PC-9 (cell line): ENCODE measurements at places on chromosomes 16 and 17. TPM values are rescaled to one million over a fixed set of nuclear protein-coding genes. Genes with fewer than 3 reads are reported as not detected.
A peak's percentile ranks its signal among the peaks of the same experiment; 100 is the strongest.

Gene HMOX2
- 68.1 and 69.5 TPM in 2 replicates for total RNA-seq

Gene SMIM5
- 0.31 and 0.40 TPM in 2 replicates for total RNA-seq

- peak; percentile 83 for DNase-seq
- H3K27ac ChIP-seq = peak overlapping the region; percentile 83
- peaks cover 6% of the 10 kb centered on the region; the same call in 1 of the 2 replicates for H3K36me3 ChIP-seq
- peak overlapping the region; percentile 73; the same call in 1 of the 2 replicates for H3K4me3 ChIP-seq
- H3K4me1 ChIP-seq = peaks cover 8% of the 10 kb centered on the region
These were observed 229.6 kb downstream of the MRTFB start for GRCh38 chr16:14300705-14301168.

DNA sequence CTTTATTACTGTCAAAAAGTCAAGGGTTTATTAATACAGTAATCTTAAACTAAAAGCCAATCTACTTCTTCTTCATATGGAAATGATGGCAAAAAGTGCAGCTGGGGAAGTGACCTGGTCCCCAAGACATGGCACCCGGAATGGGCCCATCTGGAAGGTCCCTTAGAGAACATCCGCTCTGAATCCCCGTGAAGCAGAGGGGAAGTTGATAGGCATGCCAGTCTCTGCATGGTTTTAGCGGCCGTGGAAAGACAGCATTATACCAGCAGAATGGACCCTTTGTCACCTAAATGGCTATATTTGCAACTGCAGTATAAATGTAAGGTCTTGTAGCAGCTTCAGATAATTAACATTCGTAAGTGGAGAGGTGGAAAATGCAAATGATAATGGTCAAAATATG, 32.4 kb downstream of the COTL1 start:
- no peaks in the 10 kb centered on the region for H3K4me1 ChIP-seq
- no peak overlapping the region for H3K27ac ChIP-seq
- H3K4me3 ChIP-seq = no peak overlapping the region

DNA sequence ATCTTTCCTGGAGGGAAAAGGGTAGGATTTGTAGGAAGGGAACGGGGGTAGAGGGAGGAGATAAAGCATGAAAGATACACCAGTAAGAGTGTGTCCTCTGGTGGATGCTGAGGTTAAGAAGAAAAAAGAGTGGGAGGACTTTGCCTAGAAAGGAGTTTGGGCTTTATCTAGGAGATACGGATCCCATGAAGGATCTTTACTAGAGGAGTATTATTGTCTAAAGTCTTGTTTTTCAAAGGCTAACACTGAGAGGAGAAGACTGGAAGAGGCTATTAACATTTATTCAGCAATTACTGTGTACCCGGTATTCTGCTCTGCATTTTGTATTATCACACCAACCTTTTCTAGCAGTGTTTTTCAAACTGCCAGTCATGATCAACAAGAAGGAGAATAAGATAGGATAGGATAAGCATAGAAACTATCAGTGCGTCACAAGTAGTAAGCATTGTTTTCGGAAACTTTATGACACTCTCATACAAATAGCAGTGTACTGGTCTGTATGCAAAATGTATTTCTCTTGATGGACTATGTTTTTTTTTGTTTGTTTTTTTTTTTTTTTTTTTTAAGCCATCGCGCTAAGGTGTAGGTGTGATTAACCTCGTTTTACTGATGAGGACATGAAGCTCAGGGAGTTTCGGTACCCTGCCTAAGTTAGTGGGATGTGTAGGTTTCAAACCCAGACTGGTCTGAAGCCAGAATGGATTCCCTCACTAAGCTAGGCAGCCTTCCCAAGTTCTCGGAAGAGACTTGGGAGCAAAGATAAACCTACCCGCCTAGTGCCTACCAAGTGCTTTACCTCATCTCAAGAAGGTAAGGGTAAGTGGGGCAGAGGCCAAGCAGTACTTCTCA, 1.3 kb upstream of the SP2 start:
- H3K4me1 ChIP-seq = peaks cover 33% of the 10 kb centered on the region
- H3K4me3 ChIP-seq = peak overlapping the region; percentile 87
- H3K36me3 ChIP-seq = no peaks in the 10 kb centered on the region; the same call in 1 of the 2 replicates
- no peak for DNase-seq
- peak overlapping the region; percentile 74 for H3K27ac ChIP-seq

DNA sequence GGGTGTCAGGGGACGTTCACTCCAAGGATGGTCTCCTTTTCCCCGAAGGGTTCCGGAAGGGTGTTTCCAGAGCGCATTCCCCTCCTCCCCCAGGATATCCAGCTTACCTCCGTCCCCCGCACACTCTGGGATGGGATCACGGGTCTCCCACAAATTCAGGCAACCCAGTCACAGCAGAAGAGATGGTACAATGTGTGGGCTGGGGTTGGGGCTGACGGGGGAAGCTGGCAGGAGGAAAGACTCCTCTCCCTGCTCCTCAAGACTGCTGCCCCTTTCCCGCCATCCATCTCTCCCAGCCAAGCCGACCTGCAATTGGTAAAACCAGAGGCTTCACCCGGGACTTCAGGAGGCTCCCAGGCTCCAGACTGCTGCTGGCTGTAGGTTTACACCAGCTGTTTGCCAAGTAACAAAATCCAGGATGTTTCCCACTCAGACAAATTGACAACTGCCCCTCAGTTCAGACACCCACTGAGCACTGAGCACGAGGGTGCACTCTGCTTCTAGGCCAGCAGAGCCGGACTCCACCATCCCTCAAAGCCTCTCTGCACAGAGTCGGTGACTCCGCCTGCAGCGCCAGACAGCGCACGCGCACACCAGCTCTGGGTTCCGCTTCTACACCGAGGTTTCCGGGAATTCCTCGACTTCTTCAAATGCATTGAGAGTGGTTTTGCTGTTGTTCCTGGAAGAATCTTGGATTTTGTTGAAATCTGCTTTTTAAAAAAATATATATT, 37.7 kb downstream of the ASPA start:
- no peak overlapping the region for H3K4me3 ChIP-seq
- peaks cover 28% of the 10 kb centered on the region for H3K27me3 ChIP-seq
- no peak overlapping the region for H3K27ac ChIP-seq
- H3K36me3 ChIP-seq = no peaks in the 10 kb centered on the region

GRCh38 chr17:48215583-48216139, 108.1 kb downstream of the SNX11 start:
- H3K27me3 ChIP-seq = no peaks in the 10 kb centered on the region
- no peaks in the 10 kb centered on the region for H3K4me1 ChIP-seq
- DNase-seq = peak; percentile 52
- H3K4me3 ChIP-seq = no peak overlapping the region
- no peaks in the 10 kb centered on the region for H3K36me3 ChIP-seq

DNA sequence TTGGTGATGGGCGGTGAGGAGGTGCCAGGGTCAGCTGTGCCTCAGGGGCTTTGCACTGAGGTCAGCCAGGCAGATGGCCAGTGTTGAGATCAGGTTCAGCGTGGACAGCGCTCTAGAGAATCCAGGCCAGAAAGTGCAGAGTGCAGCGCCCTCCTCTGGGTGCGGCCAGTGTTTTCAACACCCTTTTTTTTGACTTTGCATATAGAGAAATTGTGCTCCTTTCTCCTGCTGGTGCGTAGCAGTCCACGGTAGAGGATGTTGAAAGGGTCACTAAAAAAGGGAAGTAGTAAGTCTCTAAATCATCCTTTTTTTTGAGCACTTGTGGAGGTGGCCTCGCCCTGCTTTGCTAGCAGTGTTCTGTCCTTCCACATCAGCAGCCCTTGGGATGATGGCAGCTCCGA, 53.9 kb downstream of the BANP start:
- DNase-seq = no peak
- H3K4me1 ChIP-seq = no peaks in the 10 kb centered on the region
- H3K4me3 ChIP-seq = no peak overlapping the region
- H3K27me3 ChIP-seq = no peaks in the 10 kb centered on the region
- no peak overlapping the region for H3K27ac ChIP-seq
- no peaks in the 10 kb centered on the region for H3K36me3 ChIP-seq
